Activated CD4-positive, alpha-beta T cell treated with anti-CD3 and anti-CD28 coated beads for 1 hour (primary cell): ENCODE measurements at places on chromosomes 3 and 15.

GRCh38 chr15:85388566-85389305 lies 8.3 kb downstream of the AKAP13 start:
- no peak for DNase-seq

GRCh38 chr3:100941451-100941850 lies 51.8 kb downstream of the ABI3BP start:
- no peak for DNase-seq

DNA sequence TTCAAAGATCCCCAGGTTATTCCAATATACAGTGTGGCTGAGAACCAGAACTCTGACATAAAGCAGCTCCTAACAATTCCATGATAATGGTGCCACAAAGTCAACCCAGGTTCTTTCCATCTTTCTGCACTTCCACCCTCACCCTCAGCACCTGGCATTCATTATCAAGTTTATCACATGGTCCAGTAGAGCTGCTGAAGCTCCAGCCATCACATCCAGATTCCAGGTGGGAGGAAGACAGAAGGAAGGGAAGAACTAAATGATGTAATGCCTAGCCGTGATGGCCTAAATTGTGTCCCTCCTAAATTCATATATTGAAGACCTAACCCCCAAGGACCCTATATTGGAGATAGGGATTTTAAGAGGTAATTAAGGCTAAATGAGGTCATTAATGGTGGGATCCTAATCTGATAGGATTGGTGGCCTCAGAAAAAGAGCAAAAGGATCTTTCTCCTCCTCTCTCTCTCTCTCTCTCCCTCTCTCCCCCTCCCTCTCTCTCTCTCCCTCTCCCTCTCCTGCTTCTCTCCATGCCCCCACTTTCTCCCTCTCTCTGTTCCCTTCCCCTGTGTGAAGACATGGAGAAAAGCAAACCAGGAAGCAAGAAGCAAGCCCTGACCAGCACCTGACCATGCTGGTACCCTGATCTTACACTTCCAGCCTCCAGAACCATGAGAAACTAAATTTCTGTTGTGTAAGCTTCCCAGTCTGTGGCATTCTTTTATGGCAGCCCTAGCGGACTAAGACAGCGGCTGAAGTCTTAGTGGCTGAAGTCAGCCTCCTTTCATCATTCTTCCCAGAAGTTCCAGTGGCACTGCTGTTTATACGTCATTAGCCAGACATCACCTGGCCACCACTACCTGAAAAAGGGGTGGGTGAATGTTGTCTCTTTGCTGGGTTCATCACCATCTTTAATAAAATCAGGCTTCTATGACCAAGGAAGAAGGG lies 369.7 kb upstream of the PROK2 start:
- no peak for DNase-seq

- no peak for DNase-seq
Measured at GRCh38 chr3:52062505-52062904, 6.1 kb upstream of the DUSP7 start.

DNA sequence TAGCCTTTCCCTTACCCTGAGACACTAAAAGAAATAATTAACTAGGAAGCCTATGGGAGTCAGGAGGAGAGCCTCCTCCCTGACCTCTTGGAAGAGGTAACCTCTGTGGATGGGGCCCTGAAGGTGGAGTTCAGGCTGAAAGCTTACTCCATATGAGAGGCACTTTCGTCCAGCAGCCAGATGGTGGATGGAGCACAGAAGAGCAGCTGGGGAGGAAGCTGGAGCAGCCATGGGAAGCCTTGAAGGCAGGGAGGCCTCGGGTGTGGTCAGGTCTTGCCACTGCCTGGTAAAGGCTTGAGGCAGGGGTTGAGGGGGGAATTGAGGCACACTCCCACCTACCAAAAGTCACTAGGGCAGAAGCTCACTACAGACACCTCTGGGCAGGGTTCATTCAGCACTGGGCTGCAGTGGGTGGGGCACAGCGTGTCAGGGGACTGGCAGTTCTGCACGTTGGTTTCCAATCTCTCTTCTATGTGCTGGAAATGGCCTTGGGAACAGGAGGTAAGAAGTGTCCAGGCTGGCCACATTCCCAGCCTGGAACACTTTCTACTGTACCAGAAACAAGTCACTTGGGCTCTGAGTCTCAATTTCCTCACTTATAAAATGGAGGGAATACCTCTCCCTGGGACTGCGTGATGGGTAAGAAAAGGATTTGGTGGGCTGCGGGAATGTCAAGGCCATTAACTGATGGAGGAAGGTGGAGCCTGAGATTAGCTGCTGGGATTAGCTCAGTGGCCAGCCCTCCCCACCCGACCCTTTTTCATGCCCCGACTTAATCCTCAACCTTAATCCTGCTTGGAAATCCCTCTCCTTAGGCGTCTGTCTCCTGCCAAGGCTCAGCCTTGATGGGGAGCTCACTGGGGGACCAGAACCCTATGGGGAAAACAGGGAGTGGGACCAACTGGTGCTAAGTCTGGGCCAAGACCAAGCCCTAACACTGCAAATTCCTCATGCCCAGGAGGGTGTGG lies 5.4 kb downstream of the PCBP4 start:
- DNase-seq: no peak

DNA sequence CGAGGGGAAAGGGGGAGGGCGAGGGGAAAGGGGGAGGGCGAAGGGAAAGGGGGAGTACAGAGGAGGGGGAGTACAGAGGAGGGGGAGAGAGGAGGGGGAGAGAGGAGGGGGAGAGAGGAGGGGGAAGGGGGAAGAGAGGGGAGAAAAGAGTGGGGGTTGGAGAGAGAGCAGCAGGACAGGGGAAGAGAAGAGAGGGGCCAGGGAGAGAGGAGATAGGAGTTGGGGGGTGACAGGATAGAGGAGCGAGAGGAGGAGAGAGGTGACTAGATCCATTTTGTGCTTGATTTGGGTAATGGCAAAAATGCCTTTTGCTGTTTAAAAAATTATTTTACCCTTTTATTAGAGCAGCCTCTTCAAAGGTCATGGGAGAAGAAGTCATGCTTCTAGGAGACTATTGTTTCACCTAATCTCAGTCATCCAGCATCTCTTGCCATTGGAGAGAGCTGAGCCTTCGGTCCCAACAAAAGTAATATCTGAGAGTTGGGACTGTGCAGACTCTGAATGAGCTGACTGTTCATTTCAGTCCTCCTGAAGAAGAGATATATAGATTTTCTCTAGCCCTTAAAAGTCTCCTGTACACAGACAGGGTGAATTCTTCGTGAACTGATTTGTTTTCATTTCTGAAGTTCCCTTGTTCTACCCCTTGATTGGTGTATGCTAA lies 15.1 kb upstream of the TOP2B start:
- DNase-seq: no peak

GRCh38 chr3:151345859-151346258 lies 16.5 kb upstream of the P2RY13 start:
- DNase-seq: no peak

DNA sequence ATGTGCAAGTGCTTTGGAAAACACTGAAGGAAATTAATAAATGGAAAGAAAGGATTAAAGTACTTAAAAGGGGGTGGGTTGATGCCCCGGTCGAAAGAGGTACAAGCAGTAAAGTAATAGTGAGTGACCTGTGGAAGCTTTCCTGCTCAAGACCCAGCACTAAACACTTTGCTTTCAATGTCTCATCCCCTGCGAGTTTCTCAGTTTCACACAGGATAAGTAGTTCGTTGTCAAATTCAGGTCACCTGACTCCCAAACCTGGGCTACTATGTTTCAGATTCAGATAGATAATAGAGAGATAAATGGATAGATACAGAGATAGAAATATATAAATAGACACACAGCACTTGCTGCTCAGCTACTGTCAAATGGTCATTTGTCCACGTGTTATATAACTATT lies 19.6 kb downstream of the STAC start:
- DNase-seq: no peak

DNA sequence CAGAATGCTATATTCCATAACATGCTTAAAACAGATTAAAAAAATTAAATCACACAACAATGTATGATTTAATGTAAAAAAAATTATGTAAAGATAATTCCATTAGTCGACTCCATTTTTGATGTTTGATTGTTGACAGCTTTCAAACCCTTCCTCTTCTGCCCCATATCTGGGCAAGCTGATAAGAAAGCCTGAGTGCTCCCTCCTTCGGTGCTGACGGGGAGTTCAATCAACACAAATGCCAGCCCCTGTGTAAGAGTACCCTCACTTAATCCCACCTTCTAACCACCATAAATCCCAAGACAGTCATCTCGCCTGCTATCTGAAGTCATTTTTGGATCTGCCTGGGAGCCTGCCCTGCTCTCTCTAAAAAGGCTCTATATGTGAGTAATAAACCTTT lies 59.8 kb upstream of the IP6K2 start:
- DNase-seq: no peak
